Stimulated activated CD4-positive, alpha-beta T cell treated with anti-CD3 and anti-CD28 coated beads, Interleukin-2, amount 100 ng/mL, for 24 hours (primary cell): ENCODE measurements at places on chromosomes 12 and 14.

- no peak for DNase-seq
These were observed 63.9 kb upstream of the POC1B start for GRCh38 chr12:89589753-89590152.

GRCh38 chr14:22107753-22108152, 434.1 kb upstream of the OR4E1 start:
- no peak for DNase-seq

DNA sequence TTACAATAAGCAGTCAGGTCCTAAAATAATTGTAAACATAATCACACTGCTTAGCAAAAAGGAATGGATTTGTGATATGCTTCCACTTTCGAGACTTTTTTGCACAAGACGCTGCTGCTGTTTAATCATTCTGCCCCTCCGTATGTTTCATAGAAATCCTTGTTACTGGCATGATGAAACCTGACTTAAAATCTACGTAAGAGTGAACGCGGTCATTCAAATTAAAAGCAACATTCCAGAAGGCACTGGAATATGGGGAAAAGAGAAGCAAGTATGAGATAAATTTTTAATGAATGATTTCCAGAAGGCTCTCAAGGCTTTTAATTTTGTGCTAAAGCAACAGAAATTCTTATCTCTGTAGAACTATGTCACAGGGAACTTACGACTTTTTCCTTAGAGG, 1.1 kb downstream of the CNIH1 start:
- DNase-seq: no peak

DNA sequence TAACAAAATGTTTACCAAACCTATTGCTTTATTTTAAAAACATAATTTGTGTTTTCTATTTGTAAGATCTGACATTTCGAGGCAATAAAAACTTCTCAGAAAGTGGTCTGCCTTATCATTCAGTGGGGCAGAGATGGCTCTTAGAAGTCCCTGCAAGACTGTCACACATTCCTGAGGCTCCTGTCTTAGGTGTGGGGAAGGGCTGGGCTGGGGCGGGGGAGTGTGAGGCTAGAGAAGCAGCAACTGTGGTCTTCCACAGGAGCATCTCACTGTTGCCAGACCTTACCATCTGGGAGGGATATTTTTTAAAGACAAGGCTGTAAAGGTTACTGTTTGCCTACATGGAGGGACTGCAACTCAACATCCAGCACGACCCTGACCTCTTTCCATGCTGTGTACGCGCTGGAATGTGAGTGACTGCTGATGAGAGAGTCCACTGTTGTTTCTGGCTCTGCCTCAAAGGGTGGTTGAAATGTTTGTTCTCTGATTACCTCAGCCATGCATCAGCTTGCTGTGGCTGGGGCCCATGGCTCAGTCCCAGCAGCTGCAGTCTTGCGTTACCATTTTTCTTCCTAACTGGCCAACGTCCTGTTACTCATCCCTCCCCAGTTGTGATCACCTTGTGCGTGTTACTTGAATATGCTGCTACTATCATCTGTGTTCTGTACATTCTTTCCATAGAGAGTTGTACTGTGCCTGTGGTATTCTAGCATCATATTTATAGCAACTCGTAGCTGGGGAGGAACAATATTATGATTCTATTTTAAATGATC, 12.4 kb downstream of the ERG28 start:
- no peak for DNase-seq

GRCh38 chr12:23290627-23291330, 658.7 kb downstream of the SOX5 start:
- no peak for DNase-seq

DNA sequence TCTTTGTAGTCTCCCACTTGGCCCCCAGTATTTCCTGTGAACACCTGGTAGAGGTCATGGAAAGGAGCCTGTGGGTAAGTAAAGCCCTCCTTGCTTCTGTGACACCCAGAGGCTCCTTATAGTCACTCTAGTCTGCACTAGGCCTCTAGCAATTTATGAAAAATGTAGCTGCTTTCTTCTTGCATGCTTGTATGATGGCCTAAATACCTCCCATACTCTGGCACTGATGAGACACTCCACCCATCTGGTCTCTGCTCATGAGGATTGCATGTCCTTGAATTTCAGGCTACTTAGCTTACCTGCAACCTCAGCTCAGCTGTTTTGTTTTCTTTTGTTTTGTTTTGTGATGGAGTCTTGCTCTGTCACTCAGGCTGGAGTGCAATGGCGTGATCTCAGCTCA, 4.6 kb upstream of the A2ML1 start:
- no peak for DNase-seq

- no peak for DNase-seq
These were observed 37.0 kb upstream of the FBXO33 start for GRCh38 chr14:39469094-39469710.

DNA sequence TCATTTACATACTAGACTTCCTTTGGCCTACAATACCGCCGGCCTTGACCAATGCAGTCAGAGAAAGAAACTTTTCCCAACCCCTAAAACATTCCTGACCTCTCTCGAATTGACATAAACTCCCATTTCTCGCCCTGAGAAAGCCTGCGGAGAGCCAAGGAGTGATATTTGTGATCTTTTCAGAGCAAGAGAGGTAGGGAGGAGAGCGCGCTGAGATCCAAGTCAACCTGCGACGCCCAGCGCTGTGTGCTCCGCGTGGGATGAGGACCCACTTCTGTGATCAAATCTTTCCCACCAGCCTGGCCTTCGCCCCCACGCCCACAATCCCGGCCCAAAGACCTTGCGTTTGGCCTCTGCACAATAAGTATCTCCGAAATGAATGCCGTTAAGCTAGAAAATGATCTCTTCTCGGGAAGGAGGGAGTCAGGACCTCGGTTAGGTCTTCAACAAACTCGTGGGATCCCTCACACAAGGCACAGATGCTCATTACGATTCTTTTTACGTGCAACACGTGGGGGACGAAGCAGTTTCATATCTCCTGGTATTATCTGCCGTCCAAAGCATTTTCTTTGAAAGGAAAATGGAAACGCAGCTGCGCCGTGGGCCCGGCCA, 6.3 kb upstream of the NPAS3 start:
- no peak for DNase-seq

DNA sequence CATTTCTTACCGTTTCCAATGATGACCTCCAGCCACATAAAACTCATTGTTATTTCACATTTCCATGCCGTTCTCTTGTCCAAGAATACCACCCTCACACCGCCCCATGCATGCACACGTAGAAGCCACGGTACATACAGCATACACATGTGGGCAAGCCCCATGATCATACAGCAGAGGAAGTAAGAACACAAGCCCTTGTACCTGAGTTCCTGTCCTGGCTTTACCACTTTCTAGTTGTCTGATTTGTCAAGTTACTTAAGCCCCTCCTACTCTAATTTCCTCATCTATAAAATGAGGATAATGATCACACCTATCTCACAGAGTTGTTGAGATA, 59.9 kb downstream of the DUSP16 start:
- DNase-seq: no peak

DNA sequence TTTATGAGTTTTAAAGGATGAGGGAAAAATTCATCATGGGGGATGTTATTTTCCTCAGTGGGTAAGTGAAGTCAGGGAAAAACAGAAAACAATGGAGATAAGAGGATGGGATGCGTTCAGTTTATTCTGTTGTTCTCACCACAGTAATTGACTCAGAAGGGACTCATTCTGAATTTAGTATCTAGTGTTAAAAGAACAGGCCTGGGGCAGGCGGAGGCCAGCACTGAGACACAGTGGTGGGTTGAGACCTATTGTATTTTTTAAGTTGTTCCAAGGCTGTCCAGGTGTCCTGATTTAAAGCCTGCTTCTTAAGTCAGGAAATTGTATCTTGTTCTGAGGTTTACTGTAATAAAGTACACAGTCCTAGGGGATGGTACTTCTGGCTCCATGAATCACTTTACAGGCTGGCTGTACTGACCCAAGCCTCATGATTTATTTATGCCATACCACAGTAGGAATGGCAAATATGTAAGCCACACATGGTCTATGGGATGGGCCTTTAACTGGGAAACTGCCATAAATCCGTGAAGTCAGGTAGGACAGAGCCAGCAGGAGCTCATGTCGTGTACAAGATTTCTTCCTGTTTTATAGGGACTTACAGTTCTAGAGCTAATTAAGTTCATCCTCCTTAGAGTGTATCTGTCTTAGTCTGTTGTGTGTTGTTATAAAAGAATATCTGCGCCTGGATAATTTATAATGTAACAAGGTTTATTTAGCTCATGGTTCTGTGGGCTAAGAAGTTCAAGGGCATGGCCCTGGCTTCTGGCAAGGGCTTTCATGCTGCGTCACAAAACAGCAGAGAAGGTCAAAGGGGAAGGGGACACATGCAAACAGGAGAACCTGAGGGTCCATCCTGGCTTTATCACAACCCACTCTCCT, 244.1 kb downstream of the FBXL14 start:
- no peak for DNase-seq

DNA sequence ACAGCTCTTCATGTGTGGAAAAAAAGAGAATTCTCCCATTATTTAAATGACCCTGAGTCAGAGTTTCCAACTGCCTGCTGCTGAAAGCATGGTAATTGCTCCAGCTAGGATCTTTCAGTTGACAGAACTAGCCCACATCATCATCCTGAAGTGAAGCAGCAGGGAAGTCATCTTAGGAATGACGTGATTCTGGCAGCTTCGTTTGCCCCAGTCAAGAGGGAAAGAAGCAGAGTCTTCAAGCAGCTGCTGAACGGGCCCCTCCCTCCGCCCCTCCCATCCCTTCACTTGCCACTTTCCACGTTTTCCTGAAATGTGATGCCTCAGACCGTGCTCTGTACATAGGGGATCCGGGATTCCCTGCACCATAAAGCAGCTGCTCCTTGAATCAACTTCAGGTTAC, 455.0 kb upstream of the TMEM132C start:
- DNase-seq: no peak

GRCh38 chr12:41683513-41684240, 461.0 kb downstream of the GXYLT1 start:
- no peak for DNase-seq

- DNase-seq: no peak
These were observed at the start of gene KITLG for GRCh38 chr12:88580051-88580871. TSS of gene KITLG (minus strand) at chr12:88580471. CDS start at chr12:88580278, 193 bp downstream.

- DNase-seq: no peak
These were observed 8.1 kb upstream of the IRF2BPL start for GRCh38 chr14:77036484-77037214.

DNA sequence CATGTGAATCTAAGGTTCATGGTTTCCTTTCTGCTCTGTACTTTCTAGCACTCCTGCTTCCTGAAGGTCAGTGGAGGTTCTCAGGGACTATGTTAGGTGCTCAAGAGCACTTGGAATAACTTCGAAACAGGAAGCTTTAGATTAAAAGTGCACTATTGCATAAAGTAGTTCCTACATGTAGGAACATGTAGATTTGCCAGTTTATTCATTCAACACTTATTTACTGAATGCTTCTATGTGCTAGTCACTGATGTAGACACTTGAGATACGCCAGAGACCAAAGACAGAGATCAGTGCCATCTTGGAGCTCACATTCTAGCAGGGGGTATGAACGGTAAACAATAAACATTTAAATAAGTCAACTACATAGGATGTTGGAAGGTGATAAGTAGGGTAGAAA, 87.7 kb downstream of the DHRS2 start:
- no peak for DNase-seq

DNA sequence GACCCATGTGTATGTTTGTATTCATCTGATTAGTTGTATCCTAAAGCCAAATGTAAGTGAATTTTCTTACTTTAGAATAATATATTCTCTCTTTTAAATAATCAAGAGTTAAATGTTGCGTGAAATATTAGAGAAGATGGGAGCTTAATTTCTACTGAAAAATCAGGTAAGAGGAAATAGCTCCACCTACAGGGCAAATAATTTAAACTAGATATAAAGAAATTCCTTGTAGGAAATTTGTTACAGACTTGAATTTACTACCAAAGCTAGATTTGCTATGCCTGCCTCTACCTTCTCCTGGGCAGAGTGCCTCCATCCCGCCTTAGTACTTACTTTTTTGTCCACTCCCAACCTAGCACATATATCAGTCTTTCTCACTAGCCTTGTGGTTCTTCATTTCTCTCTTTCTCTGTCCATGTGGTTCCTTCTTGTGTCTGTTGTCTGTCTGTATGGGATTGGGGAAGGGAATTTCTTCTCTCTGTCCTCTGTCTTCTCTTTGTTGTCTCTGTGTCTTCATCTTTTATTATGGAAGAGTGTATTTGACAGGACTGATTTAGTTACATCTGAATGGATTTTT, 44.7 kb downstream of the PALS1 start:
- no peak for DNase-seq

DNA sequence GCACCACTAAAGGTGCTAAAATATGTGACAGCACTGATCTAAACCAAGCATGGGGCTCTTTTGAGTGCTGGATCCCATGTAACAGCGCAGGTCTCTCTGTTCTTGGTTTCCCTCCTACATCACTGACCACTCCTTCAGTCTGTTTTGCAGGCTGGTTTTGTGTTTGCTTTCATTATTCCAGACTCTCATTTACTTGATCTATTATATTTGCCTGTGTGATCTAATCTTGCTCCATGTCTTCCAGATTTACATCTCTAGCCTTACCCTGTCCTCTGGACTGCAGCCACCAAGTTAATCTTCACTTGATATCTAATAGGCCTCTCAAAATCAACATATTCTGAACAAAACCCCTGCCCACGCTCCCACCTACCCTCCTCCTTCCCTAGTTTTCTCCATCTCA, 8.6 kb downstream of the GLIPR1 start:
- no peak for DNase-seq

DNA sequence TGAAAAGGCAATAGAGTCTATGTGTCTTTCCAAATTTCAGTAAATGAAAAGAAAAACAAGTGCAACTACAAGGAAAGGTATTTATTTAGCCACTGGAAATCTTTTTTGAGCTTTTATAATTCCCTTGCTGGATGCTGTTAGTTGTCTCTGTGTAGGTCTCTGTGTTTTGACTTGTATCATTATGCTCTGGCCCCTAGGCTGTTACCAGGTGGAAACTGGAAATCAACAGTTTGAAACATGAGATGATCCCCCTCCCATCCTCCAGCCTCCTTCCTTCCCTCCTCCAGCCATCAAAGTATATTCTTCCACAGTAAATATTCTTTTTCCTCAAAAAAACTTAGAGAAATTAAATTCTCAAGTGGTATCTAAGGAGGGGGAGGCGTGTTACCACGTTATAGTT, 934 bp upstream of the DCN start:
- no peak for DNase-seq

GRCh38 chr14:85580536-85581140, 50.7 kb downstream of the FLRT2 start:
- no peak for DNase-seq

- DNase-seq: no peak
These were observed 334.7 kb downstream of the BMP4 start for GRCh38 chr14:53621921-53622320.

GRCh38 chr12:2775431-2775830, 19.3 kb upstream of the FKBP4 start:
- no peak for DNase-seq

- no peak for DNase-seq
These were observed 122.9 kb upstream of the RAP1B start for GRCh38 chr12:68487721-68488309.
